ENCODE measurements at places on chromosomes 1 and 21. TPM values are rescaled to one million over a fixed set of nuclear protein-coding genes. Genes with fewer than 3 reads are reported as not detected.
A peak's percentile ranks its signal among the peaks of the same experiment; 100 is the strongest.

Gene MACF1
- total RNA-seq: 190 TPM

GRCh38 chr1:81428998-81429397, 371.7 kb upstream of the ADGRL2 start:
- DNase-seq: no peak

GRCh38 chr1:164180824-164181223, 378.2 kb upstream of the PBX1 start:
- no peak for DNase-seq

DNA sequence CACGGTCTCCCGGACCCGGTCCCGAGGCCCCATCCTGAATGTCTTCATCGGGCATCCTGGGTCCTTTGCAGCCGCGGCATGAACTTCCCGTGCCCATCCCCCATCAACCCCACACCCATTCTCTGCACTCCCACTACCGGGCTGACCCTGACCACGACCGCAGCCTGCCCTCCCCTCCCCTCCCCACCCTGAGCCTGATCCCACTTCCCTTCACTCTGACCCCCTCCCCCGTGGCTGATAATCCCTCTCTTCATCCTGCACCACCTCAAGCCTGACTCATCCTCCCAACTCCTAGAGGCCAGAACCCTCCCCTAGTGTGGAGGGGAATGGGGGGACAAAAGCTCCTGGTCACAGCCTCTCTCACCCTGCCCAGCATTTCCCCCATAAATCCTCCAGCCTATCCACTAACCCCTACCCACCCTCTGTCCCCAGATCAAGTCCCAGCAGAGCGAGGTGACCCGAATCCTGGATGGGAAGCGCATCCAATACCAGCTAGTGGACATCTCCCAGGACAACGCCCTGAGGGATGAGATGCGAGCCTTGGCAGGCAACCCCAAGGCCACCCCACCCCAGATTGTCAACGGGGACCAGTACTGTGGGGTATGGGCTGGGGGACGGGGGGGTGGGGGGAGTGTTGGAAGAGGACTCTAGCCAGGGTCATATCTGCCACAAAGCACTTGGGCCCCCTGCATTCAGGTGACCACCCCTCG, 602 bp downstream of the SH3BGRL3 start:
- DNase-seq: peak; percentile 48

- no peak for DNase-seq
Observed at GRCh38 chr1:228175316-228176023, 9.9 kb downstream of the IBA57 start.

DNA sequence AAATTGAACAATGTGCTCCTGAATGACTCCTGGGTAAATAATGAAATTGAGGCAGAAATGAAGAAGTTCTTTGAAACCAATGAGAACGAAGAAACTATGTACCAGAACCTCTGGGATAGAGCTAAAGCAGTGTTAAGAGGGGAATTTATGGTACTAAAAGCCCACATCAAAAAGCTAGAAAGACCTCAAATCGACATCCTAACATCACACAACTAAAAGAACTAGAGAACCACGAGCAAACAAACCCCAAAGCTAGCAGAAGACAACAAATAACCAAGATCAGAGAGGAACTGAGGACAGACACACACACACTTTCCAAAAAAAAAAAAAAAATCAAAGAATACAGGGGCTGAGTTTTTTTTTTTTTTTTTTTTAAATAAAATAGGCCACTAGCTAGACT, 564.2 kb downstream of the SMYD3 start:
- DNase-seq: no peak

Gene CA6
- total RNA-seq: not detected

Gene SHISAL2A
- not detected for total RNA-seq

DNA sequence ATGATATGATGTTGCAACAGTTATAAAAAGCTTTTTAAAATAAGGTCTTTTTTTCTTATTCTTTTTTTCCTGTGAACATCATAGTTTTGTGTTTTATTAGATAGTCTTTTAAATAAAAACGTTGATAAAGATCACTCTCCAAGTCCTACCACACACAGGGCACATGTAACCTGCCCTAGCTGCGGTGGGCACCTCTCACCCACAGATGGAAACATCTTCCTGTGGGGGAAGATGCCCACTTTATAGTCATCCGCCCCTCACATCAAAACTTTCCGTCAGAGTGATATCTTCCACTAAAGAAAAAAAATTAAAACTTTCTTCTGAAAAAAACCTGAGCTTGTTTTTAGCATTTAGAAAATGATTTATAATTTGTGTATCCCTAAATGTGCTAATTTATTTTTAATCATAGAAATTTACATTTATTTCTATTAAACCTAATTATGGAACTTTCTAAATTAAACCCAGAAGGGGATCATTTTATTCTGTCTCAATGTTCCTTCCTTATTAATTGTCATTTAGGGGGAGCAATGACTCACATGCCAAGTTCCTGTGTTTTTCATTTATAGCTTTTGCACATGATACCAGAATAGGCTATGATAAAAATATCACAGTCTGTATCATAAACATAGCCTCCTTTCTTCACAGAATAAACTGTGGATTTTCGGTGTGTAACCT, 24.7 kb downstream of the TNFRSF9 start:
- no peak for DNase-seq

GRCh38 chr1:185238447-185238846, 78.6 kb downstream of the IVNS1ABP start:
- no peak for DNase-seq

- no peak for DNase-seq
Observed at GRCh38 chr1:231215681-231216385, 25.2 kb upstream of the GNPAT start.

- no peak for DNase-seq
Observed at GRCh38 chr1:101005871-101006270, 19.7 kb downstream of the DPH5 start.

Gene NBPF10
- 1.9 TPM for total RNA-seq

DNA sequence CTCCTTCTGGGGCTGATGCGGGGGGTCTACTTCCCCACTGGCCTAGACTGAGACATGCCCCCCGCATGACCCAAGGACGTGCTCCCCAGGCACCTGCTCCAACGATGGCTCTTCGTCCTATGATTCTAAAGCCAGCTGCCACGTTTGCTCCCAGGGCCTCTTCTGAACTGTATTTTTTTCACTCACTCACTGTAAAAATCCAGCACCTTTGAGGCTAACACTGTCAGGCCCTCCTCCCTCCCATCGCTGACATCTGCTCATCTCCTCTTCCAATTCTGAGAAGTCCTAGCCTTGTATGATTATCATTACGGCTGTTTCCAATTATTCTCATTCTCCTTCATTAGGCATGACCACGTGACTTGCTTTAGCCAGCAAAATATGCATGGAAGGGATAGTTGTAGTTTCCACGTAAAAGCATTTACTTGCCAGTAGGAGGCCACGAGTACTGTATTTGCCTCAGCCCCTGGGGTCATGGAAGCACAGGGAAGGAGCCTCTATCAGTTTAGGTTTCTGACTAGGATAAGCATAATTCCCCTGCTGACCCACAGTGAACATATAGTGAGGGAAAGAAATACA, 19.1 kb upstream of the EDN2 start:
- no peak for DNase-seq

Gene DCST1
- 0.32 TPM for total RNA-seq

Gene ILDR2
- 5.4 TPM for total RNA-seq

Gene CRYZL1
- 33.7 TPM for total RNA-seq

Gene AMY1A
- not detected for total RNA-seq

Gene HPDL
- total RNA-seq: 2.6 TPM

Gene SMIM11
- 11.7 TPM for total RNA-seq

Gene S100A16
- total RNA-seq: 201 TPM

Gene UBL4B
- total RNA-seq: not detected

Gene LHX8
- not detected for total RNA-seq

- no peak for DNase-seq
Observed at GRCh38 chr21:30426731-30427130, 1.0 kb upstream of the KRTAP13-3 start.

Gene COX20
- total RNA-seq: 41.3 TPM

- DNase-seq: no peak
Observed at GRCh38 chr1:2628191-2628932, 4.5 kb downstream of the MMEL1 start.

- DNase-seq: no peak
Observed at GRCh38 chr1:2104621-2105427, 54.6 kb downstream of the PRKCZ start.

DNA sequence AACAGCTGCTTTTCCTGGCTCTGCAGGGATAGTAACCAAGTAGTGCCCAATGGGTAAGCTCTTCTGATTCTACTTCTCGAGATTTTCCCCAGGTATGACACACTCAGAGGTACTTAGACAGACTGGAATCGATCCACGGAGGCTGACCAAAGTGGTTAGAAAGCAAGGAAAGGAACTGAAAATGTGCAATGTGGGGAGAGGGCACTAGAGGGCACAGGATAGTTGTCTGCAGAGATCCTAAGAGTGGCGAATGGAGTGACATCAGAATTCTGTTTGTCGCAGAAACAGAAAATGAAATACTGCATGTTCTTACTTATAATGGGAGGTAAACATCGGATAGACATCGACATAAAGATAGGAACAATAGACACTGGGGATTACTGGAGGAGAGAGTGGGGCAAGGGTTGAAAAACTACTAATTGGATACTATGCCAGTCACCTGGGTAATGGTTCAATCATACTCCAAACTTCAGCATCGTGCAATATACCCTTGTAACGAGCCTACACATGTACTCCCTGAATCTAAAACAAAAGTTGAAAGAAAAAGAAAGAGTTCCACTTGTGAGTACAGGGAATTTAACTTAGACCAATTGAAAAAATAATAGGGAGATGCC, 23.3 kb downstream of the CYP2J2 start:
- no peak for DNase-seq

Gene CXADR
- 136 TPM for total RNA-seq

DNA sequence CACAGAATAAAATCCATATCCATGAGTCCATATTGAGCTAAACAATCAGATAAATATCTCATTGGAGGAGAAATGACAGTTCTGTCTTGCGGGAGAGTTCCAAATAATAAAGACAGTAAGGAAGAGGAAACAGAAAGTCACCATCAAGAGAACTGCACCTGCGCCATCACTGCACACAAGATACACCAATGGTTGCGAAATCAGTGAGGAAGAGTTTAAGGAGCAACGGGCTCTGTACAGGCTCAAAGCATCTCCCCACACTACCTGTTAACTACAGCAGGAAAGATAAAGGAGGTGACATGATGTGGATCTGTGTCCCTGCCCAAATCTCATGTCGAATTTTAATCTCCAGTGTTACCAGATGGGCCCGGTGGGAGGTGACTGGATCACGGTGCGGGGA, 7.8 kb downstream of the C2CD2 start:
- DNase-seq: no peak

- DNase-seq: no peak
Observed at GRCh38 chr1:7113822-7114221, 328.6 kb downstream of the CAMTA1 start.

GRCh38 chr1:207885129-207886032, 25.5 kb downstream of the CD34 start:
- DNase-seq: peak; percentile 88

- no peak for DNase-seq
Observed at GRCh38 chr1:153606194-153606593, 6.7 kb downstream of the S100A16 start.

Gene DIPK1A
- total RNA-seq: 6.0 TPM

GRCh38 chr1:183568176-183569021, 21.9 kb downstream of the NCF2 start:
- peak; percentile 20 for DNase-seq

- DNase-seq: no peak
Observed at GRCh38 chr1:11320153-11320936, 47.3 kb downstream of the UBIAD1 start.

- no peak for DNase-seq
Observed at GRCh38 chr1:112540226-112540794, 31.5 kb downstream of the WNT2B start.

DNA sequence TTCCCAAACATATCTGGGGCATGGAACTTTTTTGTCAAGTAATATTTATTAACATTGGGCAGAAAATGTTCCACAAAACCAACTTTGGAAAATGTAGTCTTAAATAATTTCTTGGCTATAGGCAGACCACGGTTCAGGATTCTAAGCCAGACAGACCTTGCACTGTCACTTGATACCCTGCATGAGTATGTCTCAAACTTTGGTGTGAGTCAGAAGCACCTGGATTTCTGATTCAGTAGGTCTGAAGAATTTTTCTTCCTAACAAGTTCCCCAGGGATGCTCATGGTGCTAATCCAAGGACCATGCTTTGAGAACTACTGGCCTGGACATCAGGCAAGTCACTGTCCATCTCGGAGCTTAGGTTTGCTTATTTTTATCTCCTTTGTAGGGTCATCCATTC, 562.0 kb downstream of the PLPP3 start:
- DNase-seq: no peak

Gene PCP4L1
- 1.8 TPM for total RNA-seq

Gene HES2
- 38.8 TPM for total RNA-seq

Gene THEM5
- total RNA-seq: not detected

DNA sequence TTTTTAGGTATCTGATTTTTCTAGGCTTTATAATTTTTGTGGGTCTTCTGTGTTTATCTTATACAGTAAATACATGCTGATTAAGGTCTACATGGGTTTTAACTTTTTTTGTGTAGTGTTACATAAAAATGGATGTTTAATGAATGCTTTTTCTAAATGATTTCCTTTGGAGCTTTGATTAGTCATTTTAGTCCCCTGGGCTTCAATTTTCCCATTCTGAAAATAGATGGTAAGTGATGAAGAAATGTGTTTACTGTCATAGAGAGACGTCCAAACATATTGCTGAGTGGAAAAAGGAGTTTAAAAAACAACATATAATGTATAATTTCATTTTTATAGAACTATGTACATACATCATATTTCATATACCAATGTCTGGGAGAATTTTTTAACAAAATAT, 140.9 kb upstream of the HMCN1 start:
- no peak for DNase-seq

DNA sequence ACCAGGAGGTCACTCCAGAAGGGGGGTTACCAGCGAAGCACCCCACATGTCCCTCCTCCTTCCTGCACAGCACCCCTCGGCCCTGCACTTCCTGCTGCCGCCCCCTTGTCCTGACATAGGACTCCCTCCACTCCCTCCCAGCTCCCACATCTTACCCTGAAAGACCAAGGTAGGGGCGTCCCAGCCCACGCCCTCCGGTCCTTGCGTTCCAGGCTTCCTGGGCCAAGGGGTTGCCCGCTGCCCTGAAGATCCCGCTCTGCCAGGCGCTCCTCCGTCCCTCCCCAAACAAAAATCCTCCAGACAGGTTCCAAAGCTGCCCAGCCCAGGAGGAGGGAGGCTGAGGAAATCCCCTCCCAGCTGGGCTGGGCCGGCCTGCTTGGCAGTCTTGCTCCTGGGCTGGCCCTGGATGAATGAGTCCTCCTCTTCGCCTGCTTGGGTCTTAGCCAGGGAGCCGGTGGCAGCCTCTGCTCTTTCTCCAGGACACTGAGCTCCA, at the start of gene RHBDL2:
TSS of gene RHBDL2 (minus strand) at position 304 of the 493 bp plus-strand sequence. CDS start 22,618 bp downstream, outside the sequence.
- peak; percentile 82 for DNase-seq

- no peak for DNase-seq
Observed at GRCh38 chr1:90341516-90341915, 346.6 kb downstream of the ZNF326 start.

Data from transverse colon (tissue), 4 donors.